ENCODE measurements at places on chromosomes 4 and X.

- DNase-seq: no peak
These were observed 2.1 kb downstream of the PITX2 start for GRCh38 chr4:110620691-110621327.

DNA sequence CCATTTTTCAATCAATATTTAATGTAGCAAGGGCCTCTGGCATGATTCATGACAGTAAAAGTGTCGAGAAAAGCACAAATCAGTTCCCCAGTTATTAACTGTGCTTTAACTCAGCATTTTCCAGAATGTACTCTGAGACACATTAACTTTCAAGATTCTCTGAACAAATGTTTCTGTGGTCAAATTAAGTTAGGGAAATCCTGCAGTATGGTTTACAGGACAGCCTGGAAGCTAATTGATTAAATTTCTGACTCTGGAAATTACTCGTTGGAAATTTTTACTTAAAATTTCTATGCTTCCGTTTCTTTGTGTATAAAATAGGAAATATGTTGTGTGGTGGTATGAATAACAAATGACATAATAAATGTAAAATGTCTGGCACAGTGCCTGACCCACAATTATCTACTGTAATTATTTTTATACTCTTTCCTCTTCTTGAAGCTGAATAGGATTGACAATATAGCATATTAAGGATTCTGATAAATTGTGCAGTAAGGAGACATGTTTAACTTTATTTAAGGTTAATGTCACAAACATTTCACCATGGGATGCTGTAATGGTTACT is 33.7 kb downstream of the STK32B start:
- no peak for DNase-seq

DNA sequence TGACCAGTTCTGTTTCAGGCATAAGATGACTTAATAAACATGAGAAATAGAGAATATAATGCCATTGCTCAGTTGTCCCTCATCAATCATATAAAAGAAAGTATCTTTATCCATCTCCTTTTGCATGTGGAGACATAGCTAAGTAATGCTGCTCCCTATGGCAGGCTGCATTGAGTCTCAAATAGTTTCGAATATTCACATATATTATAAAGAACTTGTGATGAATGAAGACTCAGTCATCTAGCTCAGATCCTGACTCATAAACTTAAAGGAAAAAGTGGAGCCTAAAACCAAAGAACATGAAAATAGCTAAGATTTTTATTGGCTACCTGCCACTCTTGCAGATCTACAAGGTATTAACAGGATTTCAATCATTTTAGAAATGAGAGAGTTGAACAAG is 11.7 kb upstream of the TLL1 start:
- no peak for DNase-seq

DNA sequence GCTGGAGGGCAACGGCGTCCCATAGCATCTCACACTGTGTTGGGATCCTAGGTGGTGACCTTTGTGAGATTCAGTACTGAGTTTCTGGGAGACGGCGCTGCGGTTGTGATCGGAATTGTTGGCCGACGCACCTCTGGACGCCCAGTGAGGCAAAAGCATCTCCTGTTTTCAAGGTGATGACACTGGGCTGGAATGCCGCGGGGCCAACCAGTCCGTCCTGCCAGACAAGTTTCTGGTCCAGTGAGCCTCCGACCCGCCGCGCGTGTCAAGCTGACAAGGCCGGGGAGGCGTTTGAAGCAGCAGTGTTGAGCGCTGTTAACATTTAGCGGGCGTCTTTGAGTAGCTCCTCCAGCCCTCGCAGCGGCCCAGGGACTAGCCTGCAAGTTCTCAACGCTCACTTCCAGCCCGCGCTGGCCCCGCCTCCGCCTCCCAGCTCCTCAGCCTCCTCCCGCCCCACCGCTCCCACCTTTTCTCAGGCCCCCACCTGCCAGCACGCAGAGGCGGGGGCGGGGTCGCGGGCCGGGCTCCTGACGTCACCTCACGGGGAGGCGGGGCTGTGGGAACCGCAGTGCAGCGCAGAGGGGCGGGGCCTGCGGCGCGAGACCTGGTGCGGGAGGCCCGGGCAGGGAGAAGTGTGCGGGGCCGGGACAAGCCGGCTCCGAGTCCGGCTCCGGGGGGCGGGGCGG is 482 bp upstream of the CDS1 start:
- peak; percentile 95 for DNase-seq

DNA sequence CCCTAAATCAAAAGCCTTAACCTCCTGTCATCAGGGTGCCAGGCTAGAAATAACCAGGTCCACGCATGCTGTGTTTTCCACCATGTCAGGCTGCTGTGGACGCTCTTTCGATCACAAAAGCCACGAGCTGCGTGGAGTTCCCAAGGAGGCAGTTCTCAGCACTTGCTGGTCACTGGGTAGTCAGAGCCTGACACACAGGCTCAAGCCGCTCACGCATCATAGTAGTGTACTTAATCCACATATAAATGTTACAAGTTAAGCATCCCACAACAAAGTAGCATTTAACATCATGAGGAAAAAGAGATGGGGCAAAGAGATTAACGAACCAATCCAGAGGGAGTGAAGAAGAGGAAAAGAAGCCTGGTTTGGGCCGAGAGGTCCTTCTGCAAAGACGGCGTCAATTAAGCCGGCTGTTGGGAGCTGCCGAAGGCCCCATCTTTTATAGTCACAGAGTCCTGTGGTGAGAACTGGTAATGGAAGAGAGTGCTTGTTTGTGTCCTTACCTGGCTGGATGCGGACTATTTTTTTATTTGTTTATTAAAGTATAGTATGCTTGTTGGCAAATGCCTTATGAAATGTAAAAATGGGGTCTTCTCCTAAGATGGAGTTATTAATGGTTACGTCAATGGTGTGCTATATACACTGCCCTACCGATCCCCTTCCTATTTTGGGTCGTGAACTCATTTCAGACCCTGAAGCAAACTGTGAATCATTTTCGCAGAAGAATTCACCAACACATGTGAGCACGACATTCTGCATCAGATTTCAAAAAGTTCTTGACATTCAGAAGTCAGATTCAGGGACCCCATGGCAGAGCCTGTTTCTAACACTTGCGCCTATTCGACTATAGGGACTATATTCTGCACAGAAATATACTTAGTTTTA is 675 bp downstream of the PRIMPOL start:
- peak; percentile 21 for DNase-seq

- no peak for DNase-seq
These were observed 21.9 kb downstream of the CCKAR start for GRCh38 chr4:26468283-26468949.

- DNase-seq: no peak
These were observed 516 bp upstream of the COX18 start for GRCh38 chr4:73070074-73070390.

DNA sequence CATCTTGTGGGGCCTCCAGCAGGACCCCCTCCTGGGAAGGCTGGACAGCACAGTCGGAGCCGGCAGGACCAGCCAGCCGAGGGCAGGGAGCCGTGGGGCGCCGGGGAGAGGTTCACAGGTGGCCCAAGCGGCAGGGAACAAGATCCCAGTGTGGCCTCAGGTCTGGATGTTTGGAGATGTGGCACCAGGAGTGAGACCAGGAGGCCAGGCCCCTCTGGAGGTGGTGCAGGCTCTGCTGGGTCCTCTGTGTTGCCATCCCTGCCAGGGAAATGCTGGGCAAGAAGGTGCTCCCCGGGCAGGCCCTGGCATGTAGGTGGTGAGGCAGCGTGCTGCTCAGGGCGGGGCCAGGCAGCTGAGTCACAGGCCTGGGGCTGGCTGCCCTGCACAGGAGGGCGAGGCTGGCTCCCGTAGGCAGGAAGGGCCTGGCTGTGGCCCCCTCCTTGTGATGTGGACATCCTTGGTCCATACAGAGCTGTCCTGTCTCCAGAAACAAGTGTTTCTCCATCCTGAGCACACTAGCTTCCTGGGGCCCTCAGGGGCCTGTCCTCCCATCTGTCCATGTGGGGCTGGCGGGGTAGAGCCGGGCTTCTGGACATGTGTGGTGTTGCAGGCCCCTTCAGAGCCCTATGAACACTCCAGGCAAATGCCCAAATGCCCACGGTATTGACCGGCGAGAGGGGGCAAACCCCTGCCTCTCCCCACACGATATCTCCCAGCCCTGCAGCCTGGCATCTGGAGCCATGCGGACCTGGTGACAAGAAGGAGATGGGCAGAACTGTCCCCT is 4.8 kb upstream of the HGFAC start:
- no peak for DNase-seq

DNA sequence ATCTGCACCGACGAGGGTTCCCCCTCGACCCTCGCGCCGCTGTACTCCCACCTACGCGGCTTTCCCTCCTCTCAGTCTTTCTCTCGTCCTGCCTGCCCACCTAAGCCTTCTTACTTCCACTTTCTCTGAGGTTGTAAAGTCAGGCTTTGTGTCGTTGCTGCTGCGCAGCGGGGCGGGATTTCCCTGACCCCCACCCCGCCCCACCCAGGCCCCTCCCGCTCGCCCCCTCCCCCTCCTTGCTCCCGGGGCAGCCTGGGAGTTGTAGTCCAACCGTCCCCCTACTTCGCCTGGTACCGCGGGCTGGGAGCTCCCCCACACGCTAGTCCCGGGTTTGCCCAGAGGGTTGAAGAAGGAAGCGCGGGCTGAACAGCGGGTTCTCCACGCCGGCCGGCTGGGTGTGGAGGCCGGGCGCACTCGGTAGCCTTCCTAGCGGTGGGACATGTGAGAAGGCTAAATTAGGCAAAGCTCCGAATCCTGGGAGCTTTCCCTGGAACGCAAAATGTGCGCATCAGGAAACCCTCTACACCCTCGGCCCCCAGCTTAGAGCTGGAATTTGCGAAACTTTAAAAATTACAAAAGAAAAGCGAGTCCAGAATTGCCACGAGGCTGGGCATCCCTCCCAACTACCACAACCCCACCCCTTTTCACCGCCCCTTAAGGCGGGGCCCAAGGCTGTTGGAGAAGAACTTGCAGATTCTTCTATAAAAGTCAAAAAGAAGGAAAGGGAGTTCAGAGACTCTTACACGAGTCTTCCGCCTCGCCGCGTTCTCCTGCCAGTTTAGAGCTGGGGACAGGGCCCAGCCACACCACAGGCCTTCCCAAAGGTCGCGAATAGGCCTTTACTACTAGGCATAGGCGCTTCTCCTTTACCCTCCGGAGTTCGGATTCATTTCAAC is at the start of gene ATP11C:
ATP11C (minus strand) TSS at position 153 of the 896 bp plus-strand sequence. CDS start 1,011 bp downstream, outside the sequence.
- DNase-seq: peak; percentile 80

GRCh38 chr4:103934178-103934789 is 214.5 kb upstream of the TACR3 start:
- DNase-seq: no peak

- DNase-seq: peak; percentile 63
These were observed at the start of gene AMOT for GRCh38 chrX:112840382-112841113. Gene AMOT, minus strand, starts transcription at chrX:112840831. Its CDS starts 17,705 bp downstream, at chrX:112823126.

- DNase-seq: peak; percentile 57
These were observed 51.5 kb upstream of the TRIM2 start for GRCh38 chr4:153152501-153153338.

DNA sequence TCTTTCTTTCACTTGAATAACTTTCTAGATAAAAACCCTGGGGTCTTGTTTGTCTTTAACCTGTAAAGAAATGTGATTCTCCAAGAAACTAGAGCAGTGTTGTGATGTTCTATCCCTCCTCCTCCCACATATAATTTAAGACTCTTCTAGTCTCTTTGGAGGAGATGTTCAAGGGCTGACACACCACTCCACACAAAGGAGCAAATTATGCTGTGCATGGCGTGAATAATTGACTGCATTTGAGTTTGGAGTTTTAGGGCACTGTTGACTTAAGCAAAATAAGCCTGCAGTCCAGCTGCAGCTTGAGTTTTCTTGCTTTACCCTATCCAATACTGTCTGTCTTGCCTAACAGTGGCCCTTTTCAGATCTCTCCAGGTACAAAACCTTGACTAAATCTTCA is 119.7 kb downstream of the CHRDL1 start:
- DNase-seq: no peak

DNA sequence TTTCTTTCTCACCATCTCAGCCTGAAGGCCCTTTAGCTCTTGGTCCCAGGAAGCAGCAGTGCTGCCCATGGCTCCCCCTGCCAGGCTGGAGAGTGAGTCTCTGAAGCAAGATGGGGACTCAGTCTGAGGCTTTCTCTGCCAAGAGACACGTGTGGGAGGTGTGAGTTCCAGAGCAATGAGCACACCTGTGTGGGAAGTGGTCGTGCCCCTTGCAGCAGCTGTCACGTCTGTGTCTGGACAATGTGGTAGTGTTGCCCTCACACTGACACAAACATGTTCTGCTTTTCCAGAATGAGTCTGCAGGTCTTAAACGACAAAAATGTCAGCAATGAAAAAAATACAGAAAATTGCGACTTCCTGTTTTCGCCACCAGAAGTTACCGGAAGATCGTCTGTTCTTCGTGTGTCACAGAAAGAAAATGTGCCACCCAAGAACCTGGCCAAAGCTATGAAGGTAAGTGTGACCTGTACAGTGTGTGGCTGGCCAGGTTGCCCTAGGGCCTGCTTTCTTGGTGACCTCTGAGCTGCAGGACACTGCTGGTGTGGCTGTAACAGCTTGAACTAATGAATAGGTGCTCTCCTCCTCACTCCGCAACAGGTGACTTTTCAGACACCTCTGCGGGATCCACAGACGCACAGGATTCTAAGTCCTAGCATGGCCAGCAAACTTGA is 1.9 kb downstream of the TACC3 start:
- DNase-seq: no peak

GRCh38 chrX:20414066-20414465 is 147.4 kb upstream of the RPS6KA3 start:
- DNase-seq: no peak

All from activated CD8-positive, alpha-beta memory T cell treated with anti-CD3 and anti-CD28 coated beads, Interleukin-2, amount 50 U/mL, for 4 hours (primary cell).